Left lung (tissue), 14 donors: ENCODE measurements at places on chromosomes 13 and 19.

GRCh38 chr13:50168786-50169185, 153.5 kb downstream of the KCNRG start:
- DNase-seq: no peak

GRCh38 chr13:46962281-46962941, 65.6 kb upstream of the HTR2A start:
- DNase-seq: no peak

GRCh38 chr19:3231288-3231687, 6.8 kb downstream of the CELF5 start:
- no peak for DNase-seq

DNA sequence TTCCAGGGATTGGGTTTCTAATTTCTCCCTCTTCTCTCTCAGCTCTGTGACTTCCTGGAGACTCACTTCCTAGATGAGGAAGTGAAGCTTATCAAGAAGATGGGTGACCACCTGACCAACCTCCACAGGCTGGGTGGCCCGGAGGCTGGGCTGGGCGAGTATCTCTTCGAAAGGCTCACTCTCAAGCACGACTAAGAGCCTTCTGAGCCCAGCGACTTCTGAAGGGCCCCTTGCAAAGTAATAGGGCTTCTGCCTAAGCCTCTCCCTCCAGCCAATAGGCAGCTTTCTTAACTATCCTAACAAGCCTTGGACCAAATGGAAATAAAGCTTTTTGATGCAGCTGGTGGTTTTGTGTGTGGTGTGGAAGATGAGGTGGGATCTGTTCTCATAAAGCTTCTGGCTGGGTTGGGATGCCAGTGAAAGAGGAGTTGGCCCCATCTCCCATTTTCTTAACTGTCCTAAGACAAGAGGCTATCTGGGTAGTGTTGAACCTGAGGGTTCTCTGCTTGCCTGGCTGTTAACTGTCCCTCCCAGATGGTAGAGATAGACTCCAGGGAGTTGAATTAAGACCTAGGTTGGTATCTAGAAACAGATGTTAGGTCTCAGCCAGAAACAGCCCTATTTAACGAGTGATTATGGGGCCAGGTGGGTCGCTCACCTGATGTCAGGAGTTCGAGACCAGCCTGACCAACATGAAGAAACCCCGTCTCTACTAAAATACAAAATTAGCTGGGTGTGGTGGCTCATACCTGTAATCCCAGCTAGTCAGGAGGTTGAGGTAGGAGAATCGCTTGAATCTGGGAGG, 1.6 kb downstream of the FTL start:
- DNase-seq: no peak

DNA sequence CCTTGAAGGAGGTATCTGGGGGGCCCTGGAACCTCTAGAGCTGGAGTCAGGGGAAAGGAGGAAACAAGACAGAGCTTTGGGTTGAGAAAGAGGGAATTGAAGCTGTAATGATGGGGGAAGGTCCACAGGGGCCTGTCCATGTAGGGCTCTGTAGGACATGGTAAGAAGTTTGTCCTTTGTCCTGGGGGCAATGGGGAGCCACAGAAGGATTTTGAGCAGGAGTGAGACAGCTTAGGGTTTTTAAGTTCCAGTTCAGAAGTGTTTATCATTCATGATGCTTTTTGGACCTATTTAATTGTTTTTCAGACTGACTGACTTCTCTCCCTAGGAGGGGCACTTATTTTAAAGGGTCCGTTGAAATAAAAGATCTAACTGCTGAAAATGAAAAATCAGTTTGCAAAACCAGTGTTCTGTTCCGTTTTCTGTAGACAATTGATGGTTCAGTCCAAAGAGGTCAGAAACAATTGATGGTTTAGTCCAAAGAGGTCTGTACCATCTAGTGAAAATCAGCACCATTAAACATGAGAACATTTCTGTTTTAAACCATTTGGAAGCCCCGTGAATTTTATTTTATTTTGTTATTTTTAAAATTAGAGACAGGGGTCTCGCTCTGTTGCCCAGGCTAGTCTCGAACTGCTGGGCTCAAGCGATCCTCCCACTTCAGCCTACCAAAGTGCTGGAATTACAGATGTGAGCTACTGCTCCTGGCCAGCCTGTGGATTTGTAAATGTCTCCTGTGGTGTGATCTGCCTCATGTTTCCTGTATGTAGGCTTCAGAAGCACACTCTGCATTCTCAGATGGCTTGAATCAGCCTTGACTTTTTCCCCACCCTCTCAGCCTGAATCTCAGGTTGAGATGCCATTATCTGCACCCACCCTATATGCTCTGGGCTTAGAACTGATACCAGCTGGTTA, 8.4 kb downstream of the PLD3 start:
- DNase-seq: no peak

DNA sequence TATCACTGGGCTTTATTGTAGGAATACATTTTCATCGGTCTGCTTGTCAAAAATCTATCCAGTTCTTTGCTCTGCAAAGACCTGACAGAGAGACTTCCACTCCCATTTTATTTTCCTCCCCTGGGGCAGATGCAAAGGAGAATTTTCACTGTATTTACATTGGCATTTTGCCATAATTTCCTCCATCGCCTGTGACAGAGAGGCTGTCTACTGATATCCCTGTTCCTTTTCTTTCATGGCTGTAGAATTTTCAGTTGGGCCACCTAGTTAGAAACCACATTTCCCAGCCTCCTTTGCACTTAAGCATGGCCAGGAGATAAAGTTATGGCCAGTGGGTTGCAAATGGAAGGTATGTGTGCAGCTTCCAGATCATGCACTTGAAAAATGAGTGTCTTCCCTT, 89.3 kb downstream of the NUFIP1 start:
- no peak for DNase-seq

- no peak for DNase-seq
These were observed 446.0 kb downstream of the FOXO1 start for GRCh38 chr13:40220299-40220935.

- no peak for DNase-seq
These were observed 75.3 kb upstream of the CLDN10 start for GRCh38 chr13:95477187-95477586.

DNA sequence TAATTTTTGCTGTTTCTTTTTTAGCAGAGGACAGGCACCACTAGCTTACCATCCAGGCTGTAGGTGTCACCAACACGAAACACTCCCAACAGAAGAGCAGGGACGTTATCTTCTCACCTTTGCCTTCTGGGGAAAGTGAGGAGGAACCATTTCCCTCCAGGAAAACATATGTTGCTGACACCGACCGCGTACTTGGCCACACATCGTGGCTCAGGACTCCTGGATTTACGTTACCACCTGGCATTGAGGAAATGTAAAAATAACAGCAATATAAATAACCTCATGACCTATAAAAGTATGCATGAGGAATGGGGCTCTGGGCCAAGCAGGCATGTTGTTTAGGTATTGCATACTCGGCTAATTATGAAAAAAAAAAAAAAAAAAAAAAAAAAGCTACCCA, 525.1 kb downstream of the MYO16 start:
- no peak for DNase-seq

DNA sequence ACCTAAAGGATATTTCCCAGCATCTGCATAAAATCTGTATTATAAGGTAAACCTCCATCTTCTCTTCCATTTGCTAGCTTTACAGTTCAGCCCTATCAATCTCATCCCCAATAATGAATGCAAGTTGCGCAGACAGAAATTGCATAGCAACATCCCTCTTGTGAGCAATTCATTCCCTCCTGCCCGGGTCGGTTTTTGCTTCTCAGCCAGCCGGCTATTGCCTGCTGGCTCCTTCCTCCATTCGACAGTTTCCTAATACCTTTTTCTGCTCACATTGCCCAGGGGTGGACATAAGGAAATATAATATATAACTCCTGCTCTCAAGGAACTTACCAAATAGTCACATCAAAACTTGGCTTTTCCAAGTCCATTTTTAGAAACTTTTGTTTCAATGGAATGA, 125.2 kb downstream of the FGF9 start:
- no peak for DNase-seq

DNA sequence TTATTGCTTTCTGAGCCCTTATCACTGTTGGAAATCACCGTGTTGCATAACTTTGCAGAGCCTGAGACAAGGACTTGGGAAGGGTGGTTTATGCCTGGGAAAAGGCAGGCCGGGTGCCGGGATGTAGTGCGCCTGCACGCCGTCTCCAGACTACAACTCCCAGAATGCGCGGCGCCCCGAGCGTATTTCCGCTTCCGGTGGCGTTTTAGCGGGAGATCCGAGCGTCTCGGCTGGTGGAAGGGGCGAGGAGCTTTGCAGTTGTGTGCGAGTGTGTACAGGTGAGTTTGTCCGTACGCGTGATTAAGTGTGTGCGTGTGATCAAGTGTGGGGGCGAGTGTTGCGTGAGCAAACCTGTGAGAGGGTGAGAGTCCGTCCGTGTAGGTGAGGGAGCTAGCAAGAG, 75.4 kb downstream of the PEG3 start:
- peak; percentile 66 for DNase-seq

- DNase-seq: no peak
These were observed 205.0 kb downstream of the NALCN start for GRCh38 chr13:101211261-101211660.

DNA sequence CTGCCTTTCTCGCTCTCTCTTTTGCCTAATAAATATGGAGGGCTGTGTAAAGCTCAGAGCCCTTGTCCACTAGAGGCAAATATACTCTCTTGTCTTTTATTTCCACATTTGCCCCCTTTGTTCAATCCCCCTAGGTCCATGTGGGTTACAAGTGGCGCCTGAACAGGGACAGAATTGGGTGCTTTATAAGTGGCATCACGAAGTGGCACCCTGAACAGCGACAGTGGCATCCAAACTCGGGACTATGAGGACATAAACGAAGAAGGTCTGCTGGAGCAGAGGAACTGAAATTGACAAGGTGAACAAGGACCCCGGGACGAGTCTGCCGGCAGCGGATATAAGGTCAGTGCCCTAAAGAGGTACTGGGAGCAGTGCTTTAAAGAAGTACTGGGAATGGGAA, 4.3 kb upstream of the ZNF610 start:
- no peak for DNase-seq
